Smooth muscle cell of bladder (primary cell): ENCODE measurements at places on chromosomes 5 and 9. TPM values are rescaled to one million over a fixed set of nuclear protein-coding genes. Genes with fewer than 3 reads are reported as not detected.

The ZNF79 gene
- total RNA-seq = 9.2 and 16.5 TPM in 2 replicates

The QRFP gene
- total RNA-seq = not detected in 2 replicates

The SH3PXD2B gene
- 23.0 and 27.2 TPM in 2 replicates for total RNA-seq

The ZNF354B gene
- total RNA-seq = 5.8 and 6.5 TPM in 2 replicates

The DAB2 gene
- total RNA-seq = 122 and 161 TPM in 2 replicates

The ISL1 gene
- total RNA-seq = 0.14 TPM in 1 of 2 replicates, not detected in the other

The MOB3B gene
- total RNA-seq = 0.14 and 0.18 TPM in 2 replicates

The PCDHB12 gene
- 0.09 and 0.43 TPM in 2 replicates for total RNA-seq

The FGF10 gene
- total RNA-seq = 1.0 and 3.8 TPM in 2 replicates

The PCAT7 gene
- not detected in 2 replicates for total RNA-seq

The CMYA5 gene
- 1.3 and 3.0 TPM in 2 replicates for total RNA-seq

The SLC22A4 gene
- 0.83 and 1.00 TPM in 2 replicates for total RNA-seq

The LURAP1L gene
- 71.4 and 73.5 TPM in 2 replicates for total RNA-seq

The GRXCR2 gene
- total RNA-seq = not detected in 2 replicates

The C1QTNF2 gene
- total RNA-seq = 0.28 and 0.37 TPM in 2 replicates

The IL33 gene
- 173 and 202 TPM in 2 replicates for total RNA-seq

The EFNA5 gene
- total RNA-seq = 0.14 and 1.3 TPM in 2 replicates

The PTPN3 gene
- total RNA-seq = under 0.01 and 0.57 TPM in 2 replicates

The ADCY2 gene
- total RNA-seq = 0.14 and 0.65 TPM in 2 replicates
